ENCODE measurements at places on chromosomes 11 and 22.
A peak's percentile ranks its signal among the peaks of the same experiment; 100 is the strongest.

DNA sequence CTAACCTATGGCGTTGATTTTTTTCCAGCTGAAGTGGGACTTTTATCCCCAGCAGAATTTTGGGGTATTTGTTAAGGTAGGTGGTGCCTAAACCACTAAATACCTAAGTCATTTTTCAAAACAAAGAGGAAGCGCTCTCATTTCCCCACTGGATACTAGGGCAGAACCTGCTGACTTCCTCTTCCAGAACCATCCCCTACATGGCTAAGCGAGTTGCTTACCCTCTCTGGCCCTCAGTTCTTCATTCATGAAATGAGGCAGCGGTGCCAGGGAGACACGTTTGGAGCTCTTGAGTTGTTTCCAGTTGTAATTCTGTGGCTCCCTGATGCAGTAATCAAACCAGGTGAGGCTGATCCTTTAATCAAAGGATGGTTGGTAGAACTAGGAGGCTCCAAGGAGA is 10.0 kb upstream of the MTMR3 start:
- DNase-seq: no peak

- DNase-seq: no peak
These were observed 101.4 kb downstream of the SYT9 start for GRCh38 chr11:7353100-7353499.

- no peak for DNase-seq
These were observed 898 bp downstream of the ZNF215 start for GRCh38 chr11:6927030-6927617.

GRCh38 chr11:106624377-106624776 is 393.9 kb downstream of the GUCY1A2 start:
- DNase-seq: no peak

GRCh38 chr22:46415776-46416519 is 80.4 kb downstream of the TRMU start:
- DNase-seq: no peak

- peak; percentile 19 for DNase-seq
These were observed 52.6 kb downstream of the PITPNB start for GRCh38 chr22:27866135-27867084.

DNA sequence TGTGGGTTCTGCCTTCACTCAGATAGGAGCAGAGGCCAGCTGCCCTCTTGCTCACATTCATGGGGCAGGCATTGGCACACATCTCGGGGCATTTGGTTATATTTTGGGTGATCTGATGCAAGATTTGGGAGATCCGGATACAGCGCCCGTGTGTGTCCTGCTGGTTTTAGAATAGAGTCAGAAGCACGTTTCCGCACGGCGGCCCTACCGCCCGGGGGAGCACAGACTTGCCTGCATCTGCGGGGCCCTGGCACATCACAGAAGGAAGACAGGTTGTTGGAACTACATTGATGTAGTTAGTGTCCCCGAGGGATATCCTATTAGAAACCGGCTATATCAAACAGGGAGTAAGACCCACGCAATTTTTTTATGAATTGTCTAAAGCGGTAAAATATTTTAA is 982.8 kb downstream of the NTM start:
- DNase-seq: no peak

DNA sequence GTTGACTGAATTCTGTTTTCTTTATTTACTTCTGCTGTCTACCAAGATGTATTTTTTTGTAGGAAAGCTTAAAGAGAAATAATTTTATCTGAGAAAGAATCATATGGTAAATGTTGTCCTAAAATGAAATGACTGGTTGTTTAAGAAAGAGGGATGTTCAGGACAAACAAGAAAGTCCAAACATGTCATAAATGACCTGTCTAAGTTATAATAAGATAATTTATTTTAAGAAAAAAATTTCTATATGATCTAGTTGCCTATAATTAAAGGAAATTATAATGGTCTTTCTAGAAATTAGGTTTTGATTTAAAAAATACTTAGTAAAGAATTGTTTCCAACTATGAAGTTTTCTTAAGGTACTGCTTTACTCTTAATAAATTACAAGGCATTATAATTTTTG is 10.5 kb downstream of the SCGB2A2 start:
- DNase-seq: no peak

Measured in right kidney (tissue), 9 donors.